Stimulated activated CD4-positive, alpha-beta T cell treated with anti-CD3 and anti-CD28 coated beads, Interleukin-2, amount 100 ng/mL, for 4 hours (primary cell): ENCODE measurements at places on chromosomes 2 and 18.

DNA sequence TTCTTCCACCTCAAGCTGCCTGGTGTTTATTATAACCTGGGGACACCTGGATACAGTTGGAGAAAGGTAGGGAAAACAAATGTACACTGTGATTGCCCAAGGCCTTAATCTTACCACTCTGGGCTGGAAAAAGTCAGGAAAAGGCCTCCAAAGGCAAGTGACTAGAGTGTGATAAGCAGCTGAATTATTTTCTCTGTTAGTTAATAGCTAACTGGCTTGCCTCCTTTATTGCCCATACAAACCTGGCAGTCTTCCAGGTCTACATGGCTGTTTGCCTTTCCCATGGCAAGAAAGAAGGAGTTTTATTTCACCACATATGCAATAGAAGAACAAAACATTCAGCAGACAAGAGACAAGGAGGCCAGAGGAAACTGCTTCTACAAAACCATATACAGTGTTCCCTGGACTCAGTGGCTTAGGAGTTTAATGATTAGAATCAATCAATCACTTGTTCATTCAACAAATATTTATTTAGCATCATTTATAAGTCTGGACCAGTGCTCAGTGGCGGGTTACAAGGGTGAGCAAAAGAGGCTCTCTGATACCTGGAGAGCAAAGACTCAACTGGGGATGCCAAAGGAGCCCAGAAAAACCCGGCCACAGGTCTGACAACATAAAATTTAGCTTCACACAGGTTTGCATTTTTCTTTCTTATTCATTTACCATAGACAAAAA is 27.5 kb upstream of the SUCLG1 start:
- no peak for DNase-seq

DNA sequence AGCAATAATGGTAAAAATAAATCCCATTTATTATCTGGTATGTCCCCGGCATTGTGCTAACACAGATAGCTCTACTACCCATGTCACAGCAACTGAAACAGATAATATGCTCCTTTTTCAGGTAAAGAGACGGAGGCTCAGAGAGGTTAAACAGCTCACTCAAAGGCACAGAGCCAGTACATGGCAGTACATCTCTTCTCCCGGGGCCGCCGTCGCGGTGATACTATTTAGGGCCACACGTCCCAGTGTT is 693 bp upstream of the PDK1 start:
- no peak for DNase-seq

GRCh38 chr2:6314218-6314960 is 551.3 kb downstream of the CMPK2 start:
- DNase-seq = no peak

DNA sequence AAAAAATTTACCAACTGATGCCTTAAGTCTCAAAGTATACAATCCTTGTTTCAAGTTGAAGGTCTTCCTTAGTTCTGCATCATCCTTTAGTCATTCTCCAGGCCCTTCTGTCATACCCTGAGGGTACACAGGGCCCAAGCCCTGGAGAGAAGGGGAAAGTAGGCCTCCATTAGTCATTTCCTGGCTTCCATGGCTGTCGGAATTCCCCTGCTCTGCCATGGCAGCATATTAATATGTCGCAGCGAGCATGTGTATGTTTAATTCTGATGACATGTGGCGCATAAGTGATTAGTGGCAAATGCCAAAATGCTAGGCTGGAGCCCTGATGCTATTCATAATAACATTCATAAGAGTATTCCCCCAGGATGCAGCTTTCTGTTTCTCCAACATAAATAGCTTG is 22.1 kb downstream of the GPR39 start:
- no peak for DNase-seq

GRCh38 chr2:75328156-75328555 is 128.8 kb upstream of the TACR1 start:
- no peak for DNase-seq

DNA sequence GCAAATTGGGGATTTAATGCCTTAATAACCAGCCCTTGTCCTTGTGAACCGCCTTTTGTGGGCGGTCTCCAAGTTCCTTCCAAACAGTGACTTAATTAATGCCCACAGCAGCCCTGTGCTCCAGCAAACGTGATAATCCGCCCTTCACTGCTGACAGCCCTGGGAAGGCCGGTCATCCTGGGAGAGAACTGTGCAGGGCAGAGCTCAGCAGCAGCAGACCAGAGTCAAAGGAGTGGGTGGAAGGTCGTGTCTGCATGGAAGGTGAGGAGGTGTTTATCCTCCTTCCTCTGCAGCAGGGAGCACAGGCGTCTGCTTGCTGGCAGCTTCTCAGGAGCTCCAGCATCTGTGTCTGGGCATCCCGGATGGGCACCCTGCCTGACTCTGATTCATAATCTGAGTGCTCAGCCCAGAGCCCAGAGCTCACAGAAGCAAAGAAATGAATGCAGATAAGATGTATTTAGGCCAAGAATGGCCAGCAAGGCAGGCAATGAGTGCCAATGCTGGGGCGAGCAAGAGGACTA is 270.0 kb upstream of the PXDN start:
- no peak for DNase-seq

DNA sequence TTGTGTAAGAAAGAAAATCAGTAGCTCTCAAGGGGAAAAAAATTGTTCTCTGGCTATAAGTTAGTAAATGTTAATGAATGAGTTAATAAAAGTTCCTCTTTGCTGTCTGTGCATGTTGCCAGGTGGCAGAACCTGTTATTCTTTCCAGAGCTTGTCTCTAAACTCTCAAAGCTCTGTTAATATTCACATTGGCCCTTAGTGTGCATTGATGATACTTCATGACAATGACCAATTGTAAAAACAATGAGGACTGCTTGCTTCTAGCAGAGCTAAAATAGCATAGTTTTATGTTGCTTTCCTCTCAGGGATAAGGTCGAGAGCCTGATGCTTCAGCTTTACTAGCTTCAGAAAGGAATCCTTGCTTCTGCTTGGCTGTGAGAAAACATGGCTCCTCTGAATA is 91.5 kb downstream of the RAD51AP2 start:
- DNase-seq = no peak

DNA sequence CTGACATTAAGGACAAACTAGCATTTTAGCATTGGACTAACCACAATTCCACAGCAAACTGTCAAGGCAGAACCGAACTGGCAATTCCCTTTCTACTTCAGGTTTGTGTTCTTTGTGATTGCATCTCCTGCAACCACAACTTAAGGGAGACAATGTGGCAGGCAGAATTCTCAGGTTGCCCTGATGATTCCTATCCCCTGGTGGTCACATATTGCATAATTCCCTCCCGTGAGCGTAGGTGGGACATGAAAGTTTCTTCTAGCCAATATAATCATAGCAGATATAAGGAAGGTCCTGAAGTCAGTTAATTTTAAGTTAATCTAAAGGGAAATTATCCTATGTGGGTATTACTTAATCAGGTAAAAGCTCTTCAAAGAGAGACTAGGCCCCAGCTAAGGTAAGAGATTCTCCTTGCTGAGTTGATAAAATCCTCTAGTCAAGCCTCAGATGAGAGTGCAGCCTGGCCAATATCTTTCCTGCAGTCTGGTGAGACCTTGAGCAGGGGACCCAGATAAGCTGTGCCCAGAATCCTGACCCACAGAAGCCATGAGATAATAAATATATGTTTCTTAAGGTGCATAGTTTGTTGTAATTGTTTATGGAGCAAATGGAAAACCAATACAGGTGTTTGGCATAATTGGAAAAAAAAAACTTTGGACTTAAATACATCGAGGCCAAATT is 45.9 kb upstream of the TNP1 start:
- DNase-seq = no peak

DNA sequence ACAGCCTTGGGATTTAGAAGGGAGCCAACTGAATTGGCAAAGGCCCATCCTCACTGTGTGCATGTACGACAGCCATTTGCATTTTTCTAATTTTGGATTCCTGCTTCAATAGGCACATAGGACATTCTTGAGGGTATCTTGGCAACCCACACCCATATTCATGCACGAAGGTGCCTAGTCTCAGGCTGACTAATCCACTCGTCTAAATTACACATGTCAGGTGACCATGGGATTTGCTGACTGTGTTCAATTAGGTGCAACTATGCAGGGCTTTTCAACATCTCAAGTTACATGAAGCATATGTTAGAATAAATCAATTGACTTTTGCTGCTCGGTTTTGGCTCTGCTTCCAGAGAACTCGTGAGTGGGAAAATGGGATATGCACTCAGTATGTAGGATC is 249.7 kb downstream of the SP3 start:
- no peak for DNase-seq

- no peak for DNase-seq
Observed at GRCh38 chr2:209097168-209097567, 326.7 kb upstream of the MAP2 start.

- DNase-seq = no peak
Observed at GRCh38 chr2:32691678-32692077, 63.8 kb downstream of the TTC27 start.

GRCh38 chr2:135555311-135555710 is 24.0 kb downstream of the R3HDM1 start:
- no peak for DNase-seq

DNA sequence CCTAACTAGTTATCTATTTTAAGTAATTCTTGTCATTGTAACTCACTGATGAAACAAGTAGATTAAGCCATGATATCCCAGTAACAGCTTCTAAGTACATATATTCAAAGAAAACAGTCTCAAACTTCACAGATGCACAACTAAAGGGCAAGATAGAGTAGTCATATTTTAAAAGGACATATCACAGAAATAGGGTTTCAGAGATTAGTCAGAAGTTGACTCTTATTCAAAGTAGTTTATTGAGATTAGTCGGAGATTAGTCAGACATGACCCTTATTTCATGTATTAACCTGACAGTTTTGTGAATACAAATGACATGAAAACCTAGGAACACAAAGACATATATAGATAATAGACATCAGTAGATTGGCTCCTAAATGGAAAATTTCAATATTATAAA is 15.9 kb upstream of the CHAC2 start:
- DNase-seq = no peak

GRCh38 chr2:201452058-201452921 is 750 bp downstream of the STRADB start:
- no peak for DNase-seq

GRCh38 chr2:42045352-42045751 is 2.5 kb upstream of the PKDCC start:
- DNase-seq = no peak

DNA sequence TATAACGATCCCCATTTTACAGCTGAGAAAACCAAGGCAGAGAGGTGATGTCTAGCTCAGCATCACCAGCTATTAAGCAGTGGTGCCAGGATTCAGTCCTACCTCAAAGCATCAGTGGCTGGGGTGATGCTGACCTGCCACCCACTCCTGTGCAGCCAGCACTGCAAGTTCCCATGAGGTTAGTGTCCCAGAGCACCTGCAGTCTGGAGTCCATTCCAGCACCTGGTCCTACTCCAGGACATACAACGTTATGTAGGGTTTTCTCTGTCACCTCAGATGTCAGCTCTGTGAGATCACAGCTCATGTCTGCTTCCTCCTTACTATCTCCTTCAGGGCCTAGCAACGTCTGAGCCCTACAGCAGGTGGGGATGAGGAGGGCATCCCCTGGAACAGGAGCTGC is 328.0 kb upstream of the HS6ST1 start:
- no peak for DNase-seq

- no peak for DNase-seq
Observed at GRCh38 chr18:21598726-21599584, 1.5 kb downstream of the ESCO1 start.

GRCh38 chr18:41630232-41630886 is 324.7 kb upstream of the PIK3C3 start:
- no peak for DNase-seq

GRCh38 chr2:100524331-100524730 is 38.5 kb upstream of the PDCL3 start:
- no peak for DNase-seq

- no peak for DNase-seq
Observed at GRCh38 chr2:182585001-182585400, 131.1 kb upstream of the DNAJC10 start.

GRCh38 chr2:203719456-203720410 is 13.3 kb downstream of the CD28 start:
- no peak for DNase-seq

DNA sequence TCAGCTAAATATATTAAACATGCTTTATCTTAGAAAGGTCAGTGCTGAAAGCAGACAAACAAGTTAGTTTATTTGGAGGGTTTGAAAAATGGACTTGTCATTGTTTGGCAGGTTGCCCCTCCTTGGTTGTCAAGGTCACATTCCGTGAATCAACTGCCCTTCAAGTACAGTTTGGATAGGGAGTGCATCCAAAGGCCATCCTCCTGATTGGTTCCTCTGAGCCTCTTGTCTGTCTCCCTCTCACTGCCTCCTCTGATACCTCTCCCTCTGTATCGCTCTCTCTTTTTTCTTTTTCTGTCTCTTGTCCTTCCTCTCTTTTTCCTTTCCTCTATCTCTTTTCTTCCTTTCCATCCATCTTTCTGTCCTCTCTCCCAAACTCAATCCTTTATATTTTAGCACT is 5.4 kb downstream of the ITGAV start:
- no peak for DNase-seq

- DNase-seq = no peak
Observed at GRCh38 chr2:14364471-14364870, 268.0 kb upstream of the LRATD1 start.
